ENCODE measurements at places on chromosomes 3 and 15.

DNA sequence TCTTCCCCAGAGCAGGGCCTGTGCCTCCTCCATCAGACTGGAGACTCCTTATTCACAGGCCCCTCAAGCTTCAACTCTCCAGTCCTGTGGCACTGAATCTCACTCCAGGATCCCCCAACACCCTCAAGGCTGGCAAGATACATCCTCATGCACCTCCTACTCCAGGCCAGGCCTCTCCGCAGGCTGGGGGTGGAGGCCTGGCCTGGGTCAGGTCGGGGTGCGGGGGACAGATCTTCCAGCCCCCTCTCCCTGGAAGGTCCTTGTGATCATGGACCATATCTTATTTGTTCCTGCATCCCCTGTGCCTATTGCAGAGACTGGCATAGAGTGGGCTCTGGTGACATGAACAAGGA lies 147.3 kb downstream of the SMAD6 start:
- DNase-seq = no peak

- DNase-seq = no peak
Measured at GRCh38 chr3:9088441-9089353, 125.4 kb upstream of the RAD18 start.

- no peak for DNase-seq
Measured at GRCh38 chr3:98786364-98787006, 23.3 kb downstream of the ST3GAL6 start.

GRCh38 chr3:67357610-67358458 lies 296.6 kb downstream of the SUCLG2 start:
- no peak for DNase-seq

GRCh38 chr3:24401811-24402185 lies 92.9 kb downstream of the THRB start:
- no peak for DNase-seq

DNA sequence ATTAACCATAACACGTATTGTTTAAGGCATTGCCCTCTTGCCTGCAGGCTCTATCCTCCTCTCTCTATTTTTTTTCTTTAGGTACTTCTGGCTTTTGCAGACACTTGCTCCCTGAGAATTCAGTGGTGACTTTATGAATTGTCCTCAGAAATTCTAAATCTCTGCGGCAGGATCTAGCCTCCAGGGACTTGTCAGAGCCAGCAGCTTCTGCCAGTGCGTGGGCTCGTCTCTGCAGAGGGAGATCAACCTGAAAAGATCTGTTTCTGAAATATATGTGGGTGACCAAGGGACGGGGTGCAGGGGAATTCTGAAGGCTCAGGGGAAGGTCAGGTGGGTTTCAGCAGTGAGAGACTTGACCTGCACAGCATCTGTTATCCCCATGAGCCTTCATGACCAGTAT lies 326.1 kb upstream of the LRRFIP2 start:
- DNase-seq = no peak

GRCh38 chr3:17052363-17052762 lies 167.6 kb downstream of the PLCL2 start:
- no peak for DNase-seq

DNA sequence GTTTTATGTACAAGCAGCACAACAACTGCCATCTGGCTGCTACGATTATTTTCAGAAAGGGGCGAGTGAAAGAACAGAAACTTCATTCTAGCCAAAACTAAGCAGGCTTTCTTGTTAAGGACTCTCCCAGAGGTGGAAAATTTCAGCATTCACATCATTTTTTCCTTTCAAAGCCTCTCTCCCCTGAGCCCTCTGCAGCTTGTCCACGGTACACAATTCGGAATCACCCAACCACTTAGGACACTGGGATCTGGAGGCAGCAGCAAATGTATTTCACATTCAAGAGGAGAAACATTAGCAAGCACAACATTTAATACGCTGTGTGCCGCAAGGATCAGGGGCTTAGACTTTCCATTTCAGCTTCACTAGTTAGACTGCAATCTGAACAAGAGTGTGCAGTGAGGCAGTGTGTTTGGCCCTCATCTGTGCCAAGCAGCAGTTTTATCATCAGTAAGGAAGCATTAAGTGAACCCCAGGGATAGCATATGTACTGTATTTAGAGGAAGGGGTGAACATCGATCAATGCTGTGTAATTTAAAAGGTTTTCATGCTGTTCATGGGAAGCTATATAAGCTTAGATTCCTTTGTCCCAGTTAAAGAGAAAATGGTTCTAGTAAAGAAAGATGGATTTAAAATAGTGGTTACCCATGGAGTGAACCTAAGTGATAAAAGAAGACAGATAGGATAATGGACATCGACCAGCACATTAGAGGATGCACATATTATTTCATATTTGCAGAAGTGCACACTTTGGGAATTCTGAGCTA lies 504.9 kb downstream of the TBL1XR1 start:
- no peak for DNase-seq

DNA sequence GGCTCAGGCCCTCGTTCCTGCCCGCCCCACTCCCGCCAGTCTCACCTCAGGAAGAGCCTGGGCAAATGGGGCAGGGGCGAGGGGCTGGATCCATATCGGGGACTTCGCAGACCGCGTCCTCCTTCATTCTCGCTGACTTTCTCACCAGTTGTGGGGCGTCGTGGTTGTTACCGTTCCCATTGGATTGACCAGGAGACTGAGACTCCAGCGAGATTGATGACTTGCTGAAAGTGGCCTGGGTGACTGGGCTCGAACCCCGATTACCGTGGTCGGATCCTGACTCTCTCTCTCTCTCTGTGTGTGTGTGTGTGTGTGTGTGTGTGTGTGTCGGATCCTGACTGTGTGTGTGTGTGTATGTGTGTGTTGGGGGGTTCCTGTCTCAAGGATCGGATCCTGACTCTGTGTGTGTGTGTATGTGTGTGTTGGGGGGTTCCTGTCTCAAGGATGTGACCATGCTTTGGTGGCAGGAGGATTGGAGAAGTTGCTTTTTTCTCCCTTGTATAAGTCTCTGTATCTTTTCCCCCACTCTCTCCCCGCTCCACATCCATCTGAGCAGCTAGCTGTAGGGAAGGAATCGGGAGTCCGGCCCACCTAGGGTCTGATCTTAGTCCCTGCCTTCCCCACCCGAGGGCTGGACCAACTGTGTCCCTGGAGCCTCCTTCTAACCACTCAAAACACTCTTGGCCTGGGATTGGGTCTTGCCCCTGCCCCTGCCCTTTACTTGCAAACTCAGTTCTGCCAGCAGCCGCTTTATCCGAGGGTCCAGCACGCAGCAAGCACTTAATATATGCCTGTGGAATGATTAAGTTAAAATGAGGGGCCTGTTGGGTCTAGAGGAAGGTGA lies 603 bp downstream of the PLEKHO2 start:
- DNase-seq = no peak

GRCh38 chr3:36635731-36636130 lies 128.6 kb downstream of the DCLK3 start:
- no peak for DNase-seq

- no peak for DNase-seq
Measured at GRCh38 chr15:64112904-64113303, 17.1 kb downstream of the SNX1 start.

GRCh38 chr3:89613241-89613640 lies 505.8 kb downstream of the EPHA3 start:
- DNase-seq = no peak

GRCh38 chr15:70197945-70198361 lies 100.2 kb upstream of the TLE3 start:
- no peak for DNase-seq

DNA sequence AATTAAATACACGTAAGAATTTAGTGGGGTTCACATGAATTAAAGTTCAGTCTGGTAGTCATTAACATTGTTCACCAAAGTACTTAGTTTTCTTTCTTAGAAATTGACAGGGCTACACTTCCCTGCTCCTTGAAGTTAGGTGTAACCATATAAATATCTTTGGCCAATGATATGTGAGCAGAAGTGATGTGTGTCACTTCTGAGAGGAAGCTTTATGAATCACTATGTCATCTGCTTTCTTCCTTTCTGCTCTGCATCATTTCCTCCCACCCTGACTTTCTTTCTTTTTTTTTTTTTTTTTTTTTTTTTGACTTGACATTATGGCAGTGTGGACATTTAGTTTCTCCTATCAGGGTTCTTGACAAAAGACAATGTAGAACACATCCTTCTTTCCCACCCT lies 156.2 kb upstream of the COL8A1 start:
- no peak for DNase-seq
